GM23338 (cell line): ENCODE measurements at places on chromosomes 1 and 21. TPM values are rescaled to one million over a fixed set of nuclear protein-coding genes. Genes with fewer than 3 reads are reported as not detected.

- DNase-seq: no peak
These were observed 48.1 kb downstream of the AHDC1 start for GRCh38 chr1:27555700-27556424.

- DNase-seq: peak; percentile 40
These were observed 2.6 kb downstream of the USP24 start for GRCh38 chr1:55212349-55213150.

The FCRL4 gene
- total RNA-seq: not detected in 2 replicates

- no peak for DNase-seq
These were observed 1276.9 kb upstream of the ADGRL2 start for GRCh38 chr1:80523861-80524260.

DNA sequence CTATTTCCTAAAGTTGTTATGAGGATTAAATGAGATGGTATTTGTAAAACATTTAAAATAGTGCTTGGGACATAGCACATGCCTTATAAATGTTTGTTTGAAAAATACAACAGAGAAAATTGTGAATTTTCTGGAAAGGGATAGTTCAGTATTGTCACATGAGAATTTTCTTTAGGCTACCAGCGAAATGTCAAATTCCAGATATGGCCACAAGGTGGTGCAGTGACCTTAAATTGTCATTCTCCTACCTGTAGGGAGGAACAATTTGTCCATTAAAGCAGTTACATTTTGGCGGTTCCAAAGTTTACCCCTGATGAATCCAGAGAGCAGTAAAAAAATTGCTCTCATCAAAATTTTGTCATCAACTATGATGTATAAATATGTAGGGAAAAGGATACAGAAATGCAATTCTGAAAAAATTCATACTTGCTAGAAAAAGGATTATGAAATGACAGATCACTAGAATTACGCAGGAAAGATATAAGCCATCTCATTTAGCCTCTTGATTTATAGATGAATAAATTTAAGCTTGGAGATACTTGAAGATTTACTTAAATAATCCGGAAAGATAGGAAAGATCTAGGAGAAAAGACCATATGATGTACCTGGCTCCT, 50.2 kb upstream of the TSHB start:
- peak; percentile 78 for DNase-seq

DNA sequence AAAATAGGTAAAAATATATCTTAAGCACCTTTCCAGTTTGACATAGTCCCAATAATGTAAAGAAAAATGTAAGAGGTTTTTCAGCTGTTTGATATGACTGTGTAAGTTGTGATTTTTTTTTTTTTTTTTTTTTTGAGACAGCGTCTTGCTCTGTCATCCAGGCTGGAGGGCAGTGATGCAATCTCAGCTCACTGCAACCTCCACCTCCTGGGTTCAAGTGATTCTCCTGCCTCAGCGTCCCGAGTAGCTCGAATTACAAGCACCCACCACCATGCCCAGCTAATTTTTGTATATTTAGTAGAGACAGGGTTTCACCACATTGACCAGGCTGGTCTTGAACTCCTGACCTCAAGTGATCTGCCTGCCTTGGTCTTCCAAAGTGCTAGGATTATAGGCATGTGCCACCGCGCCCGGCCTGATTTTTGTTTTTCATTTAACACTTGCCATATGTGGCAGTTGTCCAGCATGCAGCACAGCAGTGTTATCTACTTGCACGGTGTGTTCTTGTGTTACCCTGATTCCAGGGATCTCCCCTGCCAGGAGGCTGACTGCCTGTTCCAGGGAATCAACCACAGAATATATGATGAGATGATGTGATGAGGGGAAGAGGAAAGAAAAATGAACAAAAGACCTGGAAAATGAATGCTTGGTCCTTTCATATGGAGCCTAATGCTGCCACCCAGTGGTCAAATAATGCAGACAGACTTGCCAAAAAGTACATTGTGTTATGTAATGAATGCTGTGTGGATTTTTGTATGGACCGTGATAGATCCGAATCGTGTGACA, 79.0 kb downstream of the RAVER2 start:
- peak; percentile 90 for DNase-seq

DNA sequence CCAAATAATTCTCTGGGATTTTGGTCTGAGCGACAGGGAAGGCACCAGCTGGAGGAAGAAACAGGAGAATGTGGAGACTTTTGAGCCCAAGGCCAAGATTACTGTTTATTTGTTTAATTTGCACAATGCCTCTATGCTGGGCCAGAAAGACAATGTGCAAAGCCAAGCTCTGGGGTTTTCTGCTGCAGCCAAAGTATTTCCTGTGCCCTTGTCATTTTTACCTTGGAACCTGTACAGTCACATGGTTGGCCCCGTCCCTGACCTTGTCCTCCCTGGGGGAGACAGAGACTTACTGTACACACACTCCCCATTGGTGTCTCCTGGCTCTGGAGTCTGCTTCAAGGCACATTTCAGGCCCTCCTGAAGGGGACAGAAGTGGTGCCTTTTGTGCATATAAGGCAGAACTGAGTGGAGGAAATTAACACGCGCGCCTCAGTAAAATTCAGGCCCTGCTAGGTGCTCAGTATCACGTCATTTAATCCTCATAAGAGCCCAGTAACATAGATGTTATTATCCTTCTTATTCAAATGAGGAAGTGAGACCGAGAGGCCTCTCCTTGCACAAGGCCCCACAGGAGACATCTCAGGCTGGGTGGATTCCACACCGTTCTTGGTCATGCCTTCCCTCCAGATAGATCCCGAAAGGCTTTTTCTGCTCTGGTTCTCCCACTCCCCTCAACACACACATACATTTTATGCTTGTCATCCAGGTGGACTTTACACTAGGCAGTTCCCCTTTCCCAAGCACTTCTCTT, 21.1 kb downstream of the C1orf115 start:
- no peak for DNase-seq

The PLEKHG5 gene
- total RNA-seq: 25.8 and 26.4 TPM in 2 replicates

DNA sequence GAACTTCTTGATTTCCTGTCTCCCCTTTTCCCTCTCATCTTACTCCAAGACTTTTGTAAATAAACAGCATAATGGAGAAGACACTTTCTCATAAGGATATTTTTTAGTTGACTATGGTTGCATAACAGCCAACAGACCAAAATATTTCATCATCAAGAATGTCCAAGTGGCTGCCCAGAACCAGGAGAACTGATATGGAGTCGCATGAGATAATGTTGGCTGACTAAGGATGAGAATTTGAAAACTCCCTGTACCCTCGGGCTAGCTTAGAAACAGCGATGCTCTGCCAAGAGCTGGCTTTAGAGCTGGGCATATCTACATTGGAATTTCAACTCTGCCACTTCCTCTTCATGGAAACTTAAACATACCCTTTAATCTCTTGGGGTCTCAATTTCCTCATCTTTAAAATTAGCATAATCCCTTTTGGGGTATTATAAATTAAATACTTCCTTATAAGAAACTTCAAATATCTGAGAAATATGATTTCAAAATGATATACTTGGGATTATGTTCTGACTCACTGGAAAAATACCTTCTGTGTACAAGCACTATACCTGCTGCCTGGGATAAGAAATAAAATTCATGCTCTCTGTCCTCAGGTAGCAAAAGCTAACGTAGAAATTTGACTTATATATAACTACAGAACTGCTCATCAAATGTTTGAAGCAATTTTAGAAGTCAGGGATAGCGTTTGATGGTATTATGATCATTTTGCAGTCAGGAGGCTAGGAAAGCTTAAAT, 777.3 kb downstream of the LTN1 start:
- DNase-seq: no peak

The ETV3L gene
- total RNA-seq: not detected in 2 replicates

The OR2T35 gene
- not detected in 2 replicates for total RNA-seq

The SMCP gene
- total RNA-seq: not detected in 2 replicates

DNA sequence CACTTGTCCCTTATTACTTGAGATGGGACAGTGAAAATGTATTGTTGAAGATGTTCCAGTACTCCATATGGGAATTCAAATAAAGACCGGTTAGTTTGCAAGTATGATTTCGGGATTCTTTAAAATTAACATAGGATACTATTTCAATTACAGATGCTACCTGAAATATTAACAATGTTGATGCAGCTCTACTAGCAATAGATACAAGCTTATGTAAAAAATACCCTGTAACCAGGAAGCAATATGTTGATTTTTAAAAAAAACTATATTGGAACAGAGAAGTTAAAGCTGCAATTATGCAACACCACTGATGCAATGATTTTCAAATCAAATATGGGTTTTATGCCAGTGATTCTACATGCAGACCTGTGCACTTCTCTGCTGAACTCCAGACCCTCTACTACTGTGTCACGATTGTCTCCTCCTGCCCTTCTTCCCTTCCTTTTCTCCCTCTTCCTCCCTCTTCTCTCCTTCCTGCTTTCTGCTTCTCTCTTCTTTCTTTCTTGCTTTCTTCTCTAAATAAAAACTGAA, 179.2 kb downstream of the ATP6V1G3 start:
- no peak for DNase-seq

The PRAMEF13 gene
- total RNA-seq: not detected in 2 replicates

DNA sequence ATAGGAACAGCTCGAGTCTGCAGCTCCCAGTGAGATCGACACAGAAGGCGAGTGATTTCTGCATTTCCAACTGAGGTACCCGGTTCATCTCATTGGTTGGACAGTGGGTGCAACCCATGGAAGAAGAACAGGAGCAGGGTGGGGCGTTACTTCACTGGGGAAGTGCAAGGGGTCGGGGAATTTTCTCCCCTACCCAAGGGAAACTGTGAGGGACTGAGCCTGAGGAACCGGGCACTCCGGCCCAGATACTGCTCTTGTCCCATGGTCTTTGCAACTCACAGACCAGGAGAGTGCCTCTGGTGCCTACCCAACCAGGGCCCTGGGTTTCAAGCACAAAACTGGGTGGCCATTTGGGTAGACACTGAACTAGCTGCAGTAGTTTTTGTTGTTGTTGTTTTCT, 307.1 kb downstream of the AMY1C start:
- peak; percentile 0 for DNase-seq

GRCh38 chr1:234617131-234617985, 7.4 kb upstream of the IRF2BP2 start:
- peak; percentile 43 for DNase-seq

DNA sequence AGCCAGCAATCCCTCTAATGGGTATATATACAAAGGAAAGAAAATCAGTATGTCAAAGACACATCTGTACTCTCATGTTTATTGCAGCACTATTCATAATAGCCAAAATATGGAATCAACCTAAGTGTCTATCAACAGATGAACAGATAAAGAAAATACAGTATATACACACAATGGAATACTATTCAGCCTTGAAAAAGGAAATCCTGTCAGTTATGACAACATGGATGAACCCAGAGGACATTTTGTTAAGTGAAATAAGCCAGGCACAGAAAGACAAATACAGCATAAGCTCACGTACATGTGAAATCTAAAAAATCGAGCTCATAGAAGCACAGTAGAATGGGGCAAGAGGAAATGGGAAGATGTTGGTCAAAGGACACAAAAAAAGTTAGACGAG, 69.1 kb downstream of the WARS2 start:
- DNase-seq: no peak

GRCh38 chr1:221458447-221459156, 283.3 kb downstream of the DUSP10 start:
- no peak for DNase-seq

DNA sequence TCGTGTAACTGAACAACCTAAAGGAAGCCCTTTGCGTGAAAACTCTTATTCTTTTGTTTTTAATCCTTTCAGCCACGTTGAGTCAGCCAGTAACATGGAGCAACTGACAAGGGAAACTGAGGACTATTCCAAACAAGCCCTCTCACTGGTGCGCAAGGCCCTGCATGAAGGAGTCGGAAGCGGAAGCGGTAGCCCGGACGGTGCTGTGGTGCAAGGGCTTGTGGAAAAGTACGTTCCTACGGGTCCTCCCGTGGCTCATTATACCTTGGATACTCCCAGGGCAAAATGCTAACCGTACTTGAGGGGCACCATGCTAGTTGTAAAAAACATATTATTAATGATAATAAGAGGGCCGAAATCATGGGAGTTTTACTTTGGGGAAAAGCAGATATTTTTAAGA, 49.4 kb downstream of the LAMC2 start:
- DNase-seq: no peak

The RNU1-4 gene
- total RNA-seq: under 0.01 TPM in 1 of 2 replicates, not detected in the other

DNA sequence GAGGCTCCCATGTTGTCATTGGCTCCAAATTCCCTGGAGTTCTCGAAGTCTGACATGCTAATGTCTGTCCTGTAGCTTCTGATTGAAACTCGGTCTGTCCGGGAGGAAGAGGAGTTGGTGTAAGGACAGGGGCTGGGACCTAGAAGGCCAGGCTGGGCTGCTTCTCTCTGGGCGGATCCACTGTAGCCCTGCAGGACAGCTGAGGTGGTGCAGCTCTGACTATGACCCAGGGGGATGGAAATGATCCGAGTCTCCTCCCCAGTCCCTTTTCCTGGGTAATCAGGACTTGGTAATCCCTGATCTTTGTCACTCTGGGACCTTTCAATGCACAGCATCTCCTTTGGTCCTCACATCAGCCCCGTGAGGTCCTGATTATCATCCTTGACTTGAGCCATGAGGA, 10.0 kb upstream of the FCMR start:
- DNase-seq: peak; percentile 62

DNA sequence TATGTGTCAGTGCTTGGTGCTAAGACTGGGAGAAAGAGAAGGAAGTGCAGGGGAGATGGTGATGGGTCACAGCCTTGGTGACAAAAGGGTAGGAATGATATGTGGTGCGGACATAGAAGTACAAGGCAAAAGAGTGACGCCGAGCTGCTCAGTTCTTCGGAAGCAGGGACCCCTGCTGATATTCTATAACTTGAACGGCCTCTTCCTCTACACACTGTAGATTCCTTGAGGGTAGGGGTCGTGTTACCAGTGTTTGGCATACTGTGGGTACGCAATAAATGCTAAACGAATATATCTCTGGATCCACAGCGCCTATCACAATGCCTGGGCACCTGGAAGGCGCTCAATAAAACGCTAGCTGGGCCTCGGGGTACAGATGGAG, 488 bp downstream of the DBT start:
- peak; percentile 56 for DNase-seq

DNA sequence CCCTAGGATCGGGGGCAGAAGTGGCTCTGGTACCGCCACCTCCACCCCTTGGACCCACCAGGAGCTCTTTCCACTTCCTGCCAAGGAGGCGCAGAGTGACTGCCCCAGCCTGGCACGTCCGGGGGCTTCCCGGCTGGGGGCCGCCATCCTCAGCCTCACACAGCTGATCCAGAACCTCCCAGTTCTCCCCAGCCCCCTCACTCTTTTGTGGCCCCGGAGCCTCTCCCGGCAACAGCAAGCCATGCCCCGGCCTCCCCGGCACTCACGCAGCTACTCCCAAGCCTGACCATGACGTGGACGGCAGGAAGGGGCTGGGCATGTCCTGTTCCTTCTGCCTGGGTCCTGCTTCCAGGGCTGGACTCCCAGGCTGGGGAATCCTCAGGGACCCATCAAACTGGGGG, 17.1 kb downstream of the TP73 start:
- DNase-seq: no peak

The LCE2C gene
- total RNA-seq: not detected in 2 replicates
